ENCODE measurements at places on chromosomes 6 and 20.

- no peak for DNase-seq
Observed at GRCh38 chr20:14488212-14488611, 150.8 kb upstream of the FLRT3 start.

GRCh38 chr6:15894973-15895725, 232.3 kb upstream of the DTNBP1 start:
- DNase-seq: no peak

- DNase-seq: no peak
Observed at GRCh38 chr6:12457094-12457493, 166.9 kb downstream of the EDN1 start.

DNA sequence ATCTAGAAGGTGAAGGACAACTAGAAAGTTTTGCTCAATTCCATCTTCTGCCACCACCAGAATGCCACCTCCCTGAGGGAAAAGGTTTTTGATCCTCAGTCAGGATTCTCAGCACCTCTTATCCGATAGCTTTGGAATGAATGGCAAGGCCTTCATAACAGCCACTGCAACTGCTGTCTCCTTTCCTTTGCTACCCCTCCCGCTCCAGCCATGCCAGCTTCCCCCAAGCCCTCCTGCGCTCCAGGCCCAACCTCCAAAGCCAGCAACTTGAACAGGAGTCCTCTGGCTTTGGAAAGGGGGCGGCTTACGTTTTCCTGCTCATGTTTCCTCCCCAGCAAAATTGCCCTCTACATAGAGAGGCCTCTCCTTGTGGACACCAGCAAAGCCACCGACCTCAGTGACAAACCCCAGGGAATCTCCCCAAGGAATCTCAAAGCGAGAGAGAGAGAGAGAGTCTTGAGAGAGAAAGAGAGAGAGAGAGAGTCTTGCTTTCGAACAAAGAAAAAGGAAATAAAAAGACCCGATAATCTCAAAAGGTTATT, 420 bp upstream of the BTN2A1 start:
- no peak for DNase-seq

DNA sequence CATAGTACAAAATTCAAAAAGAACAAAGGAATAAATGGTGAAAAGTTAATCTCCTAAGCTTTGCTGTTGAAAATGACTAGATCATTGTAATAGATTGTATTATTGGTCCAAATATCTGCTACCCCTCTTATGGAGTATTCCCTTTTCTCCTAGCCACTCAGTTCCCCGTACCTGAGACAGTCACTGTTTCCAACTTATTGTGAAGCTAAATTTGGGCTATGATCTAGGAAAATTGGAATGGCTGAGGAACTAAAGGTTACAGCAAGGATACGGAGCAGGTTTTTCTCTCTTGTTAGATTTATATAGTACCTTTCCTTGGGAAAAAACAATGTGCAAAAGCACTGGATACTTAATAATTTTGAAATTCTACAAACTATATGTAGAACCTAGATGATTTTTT, 17.3 kb downstream of the DHX35 start:
- DNase-seq: no peak

- DNase-seq: no peak
Observed at GRCh38 chr6:134754013-134754690, 195.7 kb downstream of the ALDH8A1 start.

GRCh38 chr6:145626857-145627256, 108.5 kb downstream of the EPM2A start:
- no peak for DNase-seq

GRCh38 chr20:36342331-36343120, 36.4 kb downstream of the DLGAP4 start:
- no peak for DNase-seq

DNA sequence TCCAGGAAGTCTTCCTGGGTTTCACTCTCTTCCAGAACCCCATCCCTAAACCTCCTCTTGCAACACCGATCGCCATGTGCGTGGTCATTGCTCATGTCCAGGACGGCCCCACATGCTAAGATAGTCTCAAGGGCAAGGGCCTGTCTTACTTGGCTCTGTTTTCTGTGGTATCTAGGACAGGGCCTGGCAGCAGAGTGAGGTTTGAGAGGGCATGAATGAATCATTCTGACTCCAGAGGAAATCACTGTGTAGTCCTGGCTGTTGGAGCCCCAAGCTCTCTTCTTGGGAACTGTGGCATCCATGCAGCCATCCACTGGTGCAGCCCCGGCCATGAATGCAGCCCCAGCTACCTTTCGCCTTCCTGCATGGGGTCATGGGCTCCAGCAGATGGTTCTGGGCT, 12.4 kb downstream of the SIRPA start:
- no peak for DNase-seq

- DNase-seq: no peak
Observed at GRCh38 chr6:20319520-20320357, 81.9 kb upstream of the E2F3 start.

DNA sequence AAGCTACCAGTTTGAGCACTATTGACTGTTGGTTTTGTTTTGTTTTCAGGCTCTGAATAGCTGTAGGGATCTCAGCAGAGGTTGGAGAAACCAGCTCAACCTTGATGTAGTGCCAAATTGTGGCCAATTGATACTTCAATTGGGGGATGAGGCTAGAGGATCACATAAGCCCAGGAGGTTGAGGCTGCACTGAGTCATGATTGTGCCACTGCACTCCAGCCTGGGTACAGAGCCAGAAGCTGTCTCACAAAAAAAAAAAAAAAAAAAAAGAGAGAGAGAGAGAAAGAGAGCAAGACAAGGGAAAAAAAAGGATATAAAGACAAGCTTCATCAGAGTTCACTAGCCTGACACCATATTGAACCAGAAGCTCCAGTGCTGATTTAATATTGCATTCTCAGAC, 702.1 kb downstream of the FRK start:
- no peak for DNase-seq

- DNase-seq: no peak
Observed at GRCh38 chr6:91155129-91155785, 568.4 kb upstream of the MAP3K7 start.

DNA sequence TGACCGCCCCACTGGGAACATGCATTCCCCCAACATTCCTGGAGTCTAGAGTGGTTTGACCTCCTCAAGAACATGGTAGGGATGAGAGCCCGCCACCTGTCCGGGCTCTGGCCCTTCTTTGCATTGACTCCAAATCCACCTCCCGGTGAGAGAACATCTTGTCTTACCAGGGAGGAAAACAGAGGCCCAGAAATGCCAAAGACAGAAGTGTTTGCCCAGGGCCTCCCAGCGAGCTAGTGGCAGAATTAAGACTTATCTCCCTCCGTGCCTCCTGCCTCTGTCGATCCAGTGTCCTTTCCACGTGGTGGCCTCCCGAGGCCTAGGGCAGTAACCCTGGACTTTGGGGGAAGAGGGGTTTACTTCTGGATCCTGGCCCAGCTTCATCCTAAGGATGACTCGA, 134.8 kb downstream of the JPH2 start:
- no peak for DNase-seq

- no peak for DNase-seq
Observed at GRCh38 chr6:52929321-52930164, 20.0 kb upstream of the GSTA3 start.

DNA sequence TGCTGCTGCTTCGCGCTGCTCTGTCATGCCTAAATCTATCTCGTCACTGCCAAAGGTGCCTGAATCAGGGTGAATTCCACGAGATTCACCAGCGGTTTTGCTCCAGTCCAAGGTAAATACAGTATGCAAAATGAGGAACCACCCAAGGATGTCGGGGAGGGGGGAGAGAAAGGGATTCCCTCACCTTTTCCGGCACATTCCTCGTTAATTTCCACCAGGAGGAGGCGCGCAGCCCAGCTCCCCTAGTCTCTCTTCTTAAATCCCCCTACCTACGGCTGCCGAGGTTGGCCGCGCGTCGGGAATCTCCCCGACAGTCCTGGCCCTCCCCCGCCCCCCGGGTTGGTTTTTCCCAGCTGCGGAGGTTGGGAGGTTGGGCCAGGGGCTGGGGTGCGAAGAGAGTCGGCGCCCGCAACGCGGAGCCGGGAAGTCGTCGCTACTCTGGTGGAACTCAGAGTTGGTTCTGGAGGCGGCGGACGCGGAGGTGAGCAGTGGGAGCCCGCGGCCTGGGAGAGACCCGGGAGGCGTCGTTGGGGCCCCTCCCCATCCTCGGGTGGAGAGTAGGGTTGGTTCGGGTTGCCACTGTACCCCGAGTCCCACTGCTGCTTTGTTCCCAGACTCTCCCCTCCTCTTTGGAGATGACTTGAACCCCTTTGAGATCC, at the start of gene TPBG:
TPBG (plus strand) TSS at position 390 of the 659 bp plus-strand sequence. CDS start 1,145 bp downstream, outside the sequence.
- DNase-seq: no peak

DNA sequence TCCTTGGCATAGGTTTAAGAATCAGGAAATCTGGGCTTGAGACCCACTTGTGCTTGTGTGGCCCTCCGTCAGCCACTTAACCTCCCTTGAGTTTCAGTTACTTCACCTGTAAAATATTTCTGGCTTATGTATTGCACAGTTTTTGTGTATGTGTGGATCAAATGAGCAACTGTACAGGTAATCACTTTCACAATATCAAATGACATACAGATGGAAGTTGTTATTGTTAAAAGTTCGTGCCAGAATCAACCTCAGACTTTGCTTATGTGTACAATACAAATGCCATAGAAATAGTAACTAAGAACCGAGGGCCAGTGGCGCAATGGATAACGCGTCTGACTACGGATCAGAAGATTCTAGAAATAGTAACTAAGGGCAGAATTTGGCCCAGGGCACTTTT, 65.6 kb upstream of the KIF13A start:
- no peak for DNase-seq

DNA sequence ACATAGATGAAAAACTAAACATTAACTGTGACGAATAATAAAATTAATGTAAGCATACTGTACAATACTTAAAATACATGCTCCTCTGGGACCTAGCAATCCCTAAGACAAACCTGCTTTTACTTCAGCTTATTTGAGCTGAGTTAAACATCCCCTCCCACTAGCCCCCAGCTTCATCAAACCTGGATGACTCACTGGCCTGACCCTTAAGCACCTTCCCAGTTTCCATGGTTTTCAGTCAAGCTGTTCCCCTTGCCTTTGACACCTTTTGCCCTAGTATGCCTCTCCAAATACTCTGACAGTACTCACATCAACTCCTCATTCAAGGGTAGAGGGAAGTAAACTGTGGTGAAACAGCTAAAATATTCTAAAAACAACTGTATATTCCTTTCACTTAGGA, 4.2 kb downstream of the ELOVL4 start:
- no peak for DNase-seq

DNA sequence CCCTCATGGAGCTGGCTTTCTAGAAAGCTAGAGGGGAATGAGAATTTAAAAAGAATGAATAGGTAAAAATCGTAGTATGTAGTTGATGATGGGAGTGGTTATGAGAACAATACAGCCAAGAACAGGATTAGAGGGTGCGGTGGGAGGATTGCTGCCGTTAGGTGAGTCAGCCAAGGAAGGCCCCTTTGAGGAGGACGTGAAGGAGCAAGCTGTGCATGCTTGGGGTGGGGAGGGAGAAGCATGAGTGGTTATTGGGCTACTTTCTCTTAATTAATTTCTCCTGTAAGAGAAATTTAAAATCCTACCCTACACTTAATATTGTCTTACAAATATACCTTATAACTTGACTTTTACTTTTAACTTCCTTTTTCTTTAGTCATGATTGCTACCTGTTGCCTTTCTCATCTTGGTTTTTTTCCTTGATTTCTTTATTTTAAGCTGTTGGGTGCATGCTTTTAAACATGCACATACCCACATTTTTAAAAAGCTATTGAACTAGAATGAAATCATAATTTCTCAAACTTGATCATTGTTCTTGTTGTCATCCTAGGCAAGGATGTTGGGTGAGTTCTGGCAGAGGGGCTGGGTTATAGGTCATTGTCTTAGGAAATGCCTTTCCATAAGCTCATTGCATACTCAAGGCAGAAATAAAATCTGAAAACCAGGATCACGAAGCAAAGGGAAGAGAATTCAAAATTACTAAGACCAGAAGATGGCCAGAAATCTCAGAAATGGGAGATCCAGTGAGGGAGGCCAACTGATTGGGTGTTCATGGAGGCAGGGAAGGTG, 114.5 kb downstream of the TCP11 start:
- DNase-seq: no peak

- DNase-seq: no peak
Observed at GRCh38 chr6:9825526-9825925, 589.3 kb downstream of the TFAP2A start.

GRCh38 chr20:62132421-62132820, 10.1 kb downstream of the LSM14B start:
- no peak for DNase-seq

GRCh38 chr6:166572370-166573261, 13.9 kb downstream of the RAMACL start:
- no peak for DNase-seq

DNA sequence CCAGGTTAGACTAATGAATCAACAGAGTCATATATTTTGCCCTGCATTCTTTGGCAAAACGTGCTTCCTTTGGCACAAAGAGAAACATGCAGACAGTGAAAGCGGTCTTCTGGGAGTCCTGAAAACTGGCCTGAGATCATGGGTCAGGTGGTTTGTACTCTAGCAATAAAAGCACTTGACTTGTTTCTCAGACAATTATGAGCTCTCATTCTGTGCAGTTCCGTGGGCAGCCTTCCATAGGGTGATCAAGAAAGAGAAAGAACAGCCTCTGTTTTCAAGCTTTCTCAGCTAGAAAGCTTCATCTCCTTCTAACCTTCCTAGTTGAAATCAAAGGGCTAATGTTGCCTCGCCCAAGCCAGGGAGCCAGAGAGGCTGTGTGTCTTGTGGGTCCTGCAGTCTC, 62.7 kb upstream of the ISM1 start:
- no peak for DNase-seq

- no peak for DNase-seq
Observed at GRCh38 chr6:3088446-3088845, 20.2 kb downstream of the RIPK1 start.

- DNase-seq: no peak
Observed at GRCh38 chr6:25660512-25660911, 8.5 kb downstream of the SCGN start.

- no peak for DNase-seq
Observed at GRCh38 chr6:45378334-45378926, 696 bp upstream of the SUPT3H start.

DNA sequence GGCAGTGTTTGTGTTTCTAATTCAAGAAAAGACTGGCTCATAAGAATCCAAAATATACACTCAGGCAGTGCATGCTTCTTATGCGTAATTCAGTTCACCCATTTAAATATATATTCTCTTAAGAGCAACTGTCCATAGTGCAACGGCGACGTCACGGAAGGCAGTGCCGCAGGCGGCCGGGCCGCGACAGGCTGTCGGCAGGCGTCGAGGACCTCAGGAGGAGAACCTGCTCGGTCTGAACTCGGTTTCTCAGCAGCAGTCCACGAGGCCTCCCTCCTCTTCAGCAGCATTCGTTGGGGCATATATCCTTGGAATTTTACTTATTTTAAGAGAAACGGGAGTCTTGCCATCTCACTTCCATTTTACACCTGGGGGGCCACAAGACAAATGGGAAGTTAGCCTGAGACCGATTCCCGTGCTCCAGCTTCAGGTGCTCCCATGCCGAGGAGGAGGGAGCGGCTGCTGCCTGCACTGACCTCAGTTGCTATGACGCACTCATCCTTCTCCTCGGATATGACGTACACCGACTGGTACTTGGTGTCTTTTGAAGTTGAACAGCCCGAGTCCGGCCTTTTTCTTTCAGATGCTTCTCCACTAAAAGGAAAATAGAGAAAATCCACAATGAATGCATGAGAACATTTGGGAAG, 8.2 kb downstream of the DLL1 start:
- DNase-seq: no peak
